Activated CD4-positive, CD25-positive, alpha-beta regulatory T cell treated with anti-CD3 and anti-CD28 coated beads, Interleukin-2, amount 50 U/mL, for 24 hours (primary cell): ENCODE measurements at places on chromosomes 3 and 15.

DNA sequence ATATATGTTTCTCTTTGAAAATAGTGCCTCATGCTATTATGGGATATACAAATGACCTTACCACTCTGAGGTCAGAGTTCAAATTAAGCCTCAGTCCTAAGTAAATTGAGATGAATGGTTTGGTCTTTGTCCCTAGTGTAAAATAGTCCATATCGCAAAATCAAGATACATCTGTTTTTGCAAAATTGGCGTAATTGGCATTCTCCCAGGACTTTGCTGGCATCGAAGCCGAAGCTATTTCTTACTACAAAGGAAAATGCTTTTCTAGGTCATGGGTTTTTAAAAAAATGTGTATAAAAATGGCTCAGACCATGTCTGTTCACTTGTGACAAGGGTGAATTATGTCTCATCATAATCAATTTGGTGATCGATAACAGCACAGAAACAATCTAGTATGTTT is 25.9 kb downstream of the ROBO2 start:
- no peak for ATAC-seq

GRCh38 chr3:126194713-126195305 is 14.4 kb upstream of the ALDH1L1 start:
- ATAC-seq: no peak

GRCh38 chr3:66418475-66418931 is 82.3 kb downstream of the LRIG1 start:
- ATAC-seq: no peak

- no peak for ATAC-seq
Observed at GRCh38 chr3:191158815-191159214, 40.2 kb upstream of the OSTN start.

- no peak for ATAC-seq
Observed at GRCh38 chr3:196135693-196136639, 54.1 kb upstream of the TFRC start.

- no peak for ATAC-seq
Observed at GRCh38 chr15:98799461-98800390, 151.4 kb downstream of the IGF1R start.

- no peak for ATAC-seq
Observed at GRCh38 chr3:160005004-160005403, 16.4 kb downstream of the IL12A start.

- ATAC-seq: no peak
Observed at GRCh38 chr3:184710870-184711492, 883 bp downstream of the MAGEF1 start.

- peak; percentile 85 for ATAC-seq
Observed at GRCh38 chr3:141441381-141442364, 45.2 kb upstream of the RASA2 start.

GRCh38 chr3:34973586-34973985 is 665.7 kb upstream of the ARPP21 start:
- ATAC-seq: no peak

GRCh38 chr15:64017591-64018163 is 28.6 kb downstream of the DAPK2 start:
- ATAC-seq: no peak

DNA sequence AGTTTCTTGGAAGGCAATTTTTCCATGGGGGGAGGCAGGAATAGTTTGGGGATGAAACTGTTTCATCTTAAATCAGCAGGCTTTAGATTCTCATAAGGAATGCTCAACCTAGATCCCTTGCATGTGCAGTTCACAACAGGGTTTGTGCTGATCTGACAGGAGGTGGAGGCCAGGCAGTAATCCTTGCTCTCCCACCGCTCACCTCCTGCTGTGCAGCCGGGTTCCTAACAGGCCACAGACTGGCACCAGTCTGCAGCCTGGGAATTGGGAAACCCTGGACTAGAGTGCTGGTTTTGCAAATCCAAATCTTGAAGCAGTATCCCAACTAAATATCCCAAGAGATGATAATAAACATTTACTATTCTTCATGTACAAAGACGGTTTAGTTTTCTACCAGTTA is 256.3 kb upstream of the TMCO5A start:
- no peak for ATAC-seq

DNA sequence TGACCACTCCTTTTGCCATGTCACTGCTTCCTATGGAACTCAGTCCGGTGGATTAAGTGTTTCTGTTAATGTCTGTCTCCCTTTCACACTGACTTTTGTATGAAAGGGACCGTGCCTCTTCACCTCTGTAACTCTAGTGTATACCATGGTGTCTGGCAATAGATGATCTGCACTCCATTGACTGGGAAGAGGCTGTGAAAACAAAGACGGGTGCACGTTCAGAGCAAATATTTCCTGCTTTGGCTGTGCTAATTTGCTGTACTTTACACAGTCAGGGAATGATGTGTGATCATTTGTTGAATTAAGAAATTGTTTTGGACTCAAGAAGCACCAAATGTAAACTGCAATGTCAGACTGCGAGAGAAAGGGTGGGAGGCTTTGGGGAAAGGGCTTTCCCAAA is 315.2 kb downstream of the RORA start:
- ATAC-seq: no peak

DNA sequence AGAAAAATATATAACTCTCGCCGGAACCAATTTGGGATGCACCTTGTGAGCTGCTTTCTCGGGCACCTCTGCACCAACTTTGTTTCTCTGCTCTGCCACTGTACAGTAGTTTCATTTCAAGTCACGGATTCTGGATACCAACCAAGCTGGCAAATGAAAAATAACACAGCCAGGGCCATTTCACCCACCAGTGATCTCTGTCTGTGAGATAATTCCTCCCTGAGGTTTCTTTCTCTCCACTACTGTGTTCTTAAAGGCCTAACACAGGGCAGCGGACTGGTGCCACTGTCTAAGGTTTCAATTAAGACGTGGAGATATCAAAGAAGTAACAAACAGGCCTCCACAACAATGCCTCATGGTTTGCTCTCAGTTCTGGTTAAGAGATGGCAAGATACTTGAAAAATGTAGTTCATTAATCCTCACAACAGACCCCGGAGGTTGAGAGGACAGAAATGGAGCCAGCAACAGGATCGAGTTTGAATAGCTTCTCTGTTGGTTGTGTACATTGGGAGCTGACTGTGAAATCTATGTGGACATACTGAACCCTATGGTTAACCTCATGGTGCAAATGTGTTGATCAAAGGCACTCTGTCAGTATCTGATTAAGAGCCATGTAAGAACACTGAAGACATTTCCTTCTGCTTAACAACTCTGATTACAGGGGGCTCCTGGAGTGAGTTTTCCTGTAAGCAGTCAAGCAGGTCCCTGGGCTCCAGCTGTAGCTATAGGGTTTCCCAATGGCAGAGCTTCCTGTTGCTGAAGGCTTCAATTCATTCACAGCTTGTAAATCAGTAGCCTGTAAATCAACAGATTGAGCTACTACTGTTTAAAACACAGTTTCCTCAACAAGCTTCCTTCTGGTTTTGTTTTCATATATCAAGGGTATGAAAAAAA is 470.5 kb downstream of the EPHA3 start:
- no peak for ATAC-seq
